Progenitor cell of endocrine pancreas (in vitro differentiated cells): ENCODE measurements at places on chromosomes 16 and 17. TPM values are rescaled to one million over a fixed set of nuclear protein-coding genes. Genes with fewer than 3 reads are reported as not detected.

Gene KRT23
- 2.1 and 3.8 TPM in 2 replicates for total RNA-seq

Gene MAP2K6
- 44.3 and 44.7 TPM in 2 replicates for total RNA-seq

Gene TGFB1I1
- total RNA-seq, result 4.5 and 5.0 TPM in 2 replicates

Gene GRB2
- total RNA-seq, result 84.8 and 87.5 TPM in 2 replicates

Gene KRTAP1-5
- not detected in 2 replicates for total RNA-seq

Gene RAMP2
- total RNA-seq, result 4.3 and 4.4 TPM in 2 replicates

Gene KRTAP3-1
- not detected in 2 replicates for total RNA-seq

Gene SPATA32
- 0.24 TPM in 1 of 2 replicates, not detected in the other for total RNA-seq

GRCh38 chr17:62075308-62075815 is 10.3 kb upstream of the MED13 start:
- DNase-seq, result no peak
- H3K27ac ChIP-seq, result no peak overlapping the region
- H3K36me3 ChIP-seq, result no peaks in the 10 kb centered on the region
- H3K4me3 ChIP-seq, result no peak overlapping the region
- H3K4me1 ChIP-seq, result peaks cover 4% of the 10 kb centered on the region

- H3K27me3 ChIP-seq, result peaks cover 14% of the 10 kb centered on the region
- H3K4me1 ChIP-seq, result peaks cover 14% of the 10 kb centered on the region
- H3K36me3 ChIP-seq, result peaks cover 8% of the 10 kb centered on the region
- H3K27ac ChIP-seq, result no peak overlapping the region
These were observed 25.4 kb downstream of the SLC39A11 start for GRCh38 chr17:73067075-73067474.

GRCh38 chr17:3738562-3739295 is 15.0 kb downstream of the HASPIN start:
- no peak for DNase-seq
- no peaks in the 10 kb centered on the region for H3K36me3 ChIP-seq
- peaks cover 15% of the 10 kb centered on the region for H3K27me3 ChIP-seq
- H3K4me3 ChIP-seq, result no peak overlapping the region

DNA sequence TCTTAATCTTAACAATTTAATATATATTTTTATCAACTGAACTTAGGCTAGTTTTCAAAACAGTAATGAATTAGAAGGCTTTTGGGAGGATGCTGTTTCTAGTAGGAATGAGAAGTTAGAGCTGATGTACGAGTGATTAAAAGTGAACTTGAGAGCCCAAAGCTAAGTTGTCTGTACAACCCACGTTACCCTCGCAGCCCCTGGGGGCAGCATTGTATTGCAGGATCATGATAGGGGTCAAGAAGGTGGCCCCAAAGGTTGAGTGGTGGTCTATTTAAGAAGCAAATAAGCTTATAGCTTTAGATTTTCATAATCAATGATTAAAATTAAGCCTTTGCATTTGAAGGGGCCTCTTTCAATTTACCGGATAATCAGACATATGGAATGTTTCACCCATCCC is 33.7 kb upstream of the ALDH3A2 start:
- no peak overlapping the region for H3K27ac ChIP-seq
- H3K4me1 ChIP-seq, result peaks cover 3% of the 10 kb centered on the region
- H3K36me3 ChIP-seq, result peaks cover 12% of the 10 kb centered on the region
- H3K4me3 ChIP-seq, result no peak overlapping the region
- no peaks in the 10 kb centered on the region for H3K27me3 ChIP-seq

DNA sequence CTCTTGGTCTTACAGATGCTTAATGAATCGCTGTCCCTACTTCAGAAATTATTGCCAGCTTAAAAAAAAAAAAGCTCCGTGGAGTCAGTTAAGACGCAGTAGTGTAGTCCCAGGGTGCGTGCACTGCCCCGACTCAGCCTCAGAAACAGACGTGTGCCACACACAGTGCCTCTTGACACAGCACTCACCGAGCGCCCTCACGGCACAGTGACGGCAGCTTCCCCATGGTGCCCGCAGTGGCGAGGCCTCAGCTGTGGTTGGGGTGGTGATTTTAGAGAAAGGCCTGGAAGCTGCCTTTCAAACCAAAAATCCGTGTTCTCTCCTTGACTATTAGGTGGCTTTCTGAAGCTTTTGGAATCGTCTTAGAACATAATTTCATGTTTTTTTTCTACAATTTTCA is 13.9 kb downstream of the TCF25 start:
- H3K27ac ChIP-seq, result no peak overlapping the region
- H3K27me3 ChIP-seq, result no peaks in the 10 kb centered on the region
- peaks cover 33% of the 10 kb centered on the region for H3K36me3 ChIP-seq
- DNase-seq, result no peak
- no peak overlapping the region for H3K4me3 ChIP-seq

GRCh38 chr16:9286930-9287329 is 195.5 kb downstream of the HAPSTR1 start:
- no peaks in the 10 kb centered on the region for H3K4me1 ChIP-seq
- no peak for DNase-seq
- no peak overlapping the region for H3K4me3 ChIP-seq

GRCh38 chr16:4057439-4057877 is 58.8 kb downstream of the ADCY9 start:
- no peaks in the 10 kb centered on the region for H3K27me3 ChIP-seq
- H3K4me1 ChIP-seq, result peaks cover 11% of the 10 kb centered on the region
- peaks cover 1% of the 10 kb centered on the region for H3K36me3 ChIP-seq
- no peak overlapping the region for H3K4me3 ChIP-seq
- no peak for DNase-seq

DNA sequence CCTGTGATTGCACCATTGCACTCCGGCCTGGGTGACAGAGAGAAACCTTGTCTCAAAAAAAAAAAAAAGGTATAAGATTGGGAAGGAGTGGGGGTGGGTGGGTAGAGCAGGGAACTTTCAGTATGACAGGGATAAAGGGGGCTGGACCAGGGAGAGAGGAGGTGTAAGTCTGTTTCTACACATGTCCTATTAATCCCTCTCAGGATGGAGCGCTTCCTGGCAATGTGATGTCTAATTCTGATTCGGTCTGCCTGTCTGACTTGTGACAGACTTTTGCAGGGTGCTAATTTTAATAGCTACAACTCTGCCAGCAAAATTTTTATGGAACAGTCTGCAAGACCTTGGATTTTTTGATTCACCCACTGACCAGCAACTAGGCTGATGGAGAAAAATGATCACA is 53.8 kb upstream of the SLC25A19 start:
- DNase-seq, result no peak
- H3K36me3 ChIP-seq, result peaks cover 2% of the 10 kb centered on the region
- no peak overlapping the region for H3K4me3 ChIP-seq
- peaks cover 33% of the 10 kb centered on the region for H3K4me1 ChIP-seq
- no peak overlapping the region for H3K27ac ChIP-seq
- no peaks in the 10 kb centered on the region for H3K27me3 ChIP-seq

DNA sequence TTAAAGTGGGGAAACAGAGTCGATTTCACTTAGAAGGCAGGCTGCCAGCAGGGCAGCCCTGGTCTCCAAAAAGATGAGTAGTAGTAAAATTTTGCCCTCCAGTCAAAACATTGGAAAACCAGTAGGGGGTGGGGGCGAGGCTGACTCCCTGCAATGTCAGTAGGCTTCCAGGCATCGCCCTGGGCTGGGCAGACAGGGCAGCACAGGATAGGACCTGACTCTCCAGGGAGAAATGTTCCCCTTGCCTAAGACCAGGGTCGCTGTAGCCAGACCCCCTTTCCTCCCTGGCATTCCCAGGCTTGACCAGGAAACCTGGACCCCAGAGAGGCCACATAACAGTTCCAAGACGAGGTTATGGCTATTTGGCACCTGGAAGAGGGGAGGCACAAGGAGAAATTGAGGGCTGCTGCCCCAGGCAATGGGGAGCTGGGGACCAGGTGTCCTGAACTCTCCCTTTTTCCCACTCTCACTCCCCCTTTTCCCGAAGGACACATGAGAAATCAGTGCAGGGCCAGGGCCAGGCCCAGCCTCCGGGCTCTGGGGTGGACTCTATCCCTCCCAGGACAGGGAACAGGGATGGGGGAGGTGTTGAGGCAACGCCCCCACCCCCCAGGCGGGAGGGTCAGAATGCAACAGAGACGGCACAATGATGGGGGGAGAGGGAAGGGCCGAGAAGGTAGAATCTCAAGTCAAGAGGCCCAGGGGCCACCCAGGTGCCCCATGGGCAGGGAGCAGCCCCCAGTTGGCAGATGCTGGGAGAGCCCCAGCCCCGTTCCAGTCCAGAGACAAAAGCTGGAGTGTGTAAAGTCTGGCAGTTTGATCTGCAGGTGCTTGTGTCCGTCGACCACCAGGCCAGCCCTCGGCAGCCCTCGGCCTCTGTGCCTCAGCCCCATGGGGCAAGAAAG is 4.5 kb upstream of the SAMD14 start:
- DNase-seq, result no peak
- H3K4me3 ChIP-seq, result no peak overlapping the region
- H3K4me1 ChIP-seq, result peaks cover 5% of the 10 kb centered on the region
- peaks cover 23% of the 10 kb centered on the region for H3K36me3 ChIP-seq
- H3K27me3 ChIP-seq, result peaks cover 16% of the 10 kb centered on the region
- no peak overlapping the region for H3K27ac ChIP-seq

DNA sequence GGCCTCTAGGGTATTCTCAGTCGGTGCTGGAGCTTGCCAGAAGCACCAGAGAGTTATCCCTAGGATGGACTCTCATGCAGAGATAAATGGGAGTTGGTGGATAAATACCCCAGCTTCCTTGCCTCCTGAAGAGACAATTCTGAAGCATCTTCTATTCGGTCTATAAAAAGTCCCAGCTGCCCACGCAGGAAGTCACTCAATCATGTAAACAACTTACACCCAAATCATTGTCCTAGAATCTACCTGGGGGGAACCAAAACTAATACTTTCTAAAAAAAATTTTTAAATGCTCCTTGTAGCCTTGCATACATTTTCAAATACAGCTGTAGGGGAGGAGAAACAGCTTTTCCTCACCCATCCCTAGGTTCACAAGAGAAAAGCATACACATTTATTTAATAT is 66.6 kb upstream of the ELAC2 start:
- no peak overlapping the region for H3K4me3 ChIP-seq
- H3K4me1 ChIP-seq, result no peaks in the 10 kb centered on the region
- DNase-seq, result no peak

GRCh38 chr16:12160249-12160648 is 183.7 kb downstream of the SNX29 start:
- no peak for DNase-seq
- no peak overlapping the region for H3K4me3 ChIP-seq
- H3K27me3 ChIP-seq, result no peaks in the 10 kb centered on the region
- no peaks in the 10 kb centered on the region for H3K36me3 ChIP-seq
- no peaks in the 10 kb centered on the region for H3K4me1 ChIP-seq

DNA sequence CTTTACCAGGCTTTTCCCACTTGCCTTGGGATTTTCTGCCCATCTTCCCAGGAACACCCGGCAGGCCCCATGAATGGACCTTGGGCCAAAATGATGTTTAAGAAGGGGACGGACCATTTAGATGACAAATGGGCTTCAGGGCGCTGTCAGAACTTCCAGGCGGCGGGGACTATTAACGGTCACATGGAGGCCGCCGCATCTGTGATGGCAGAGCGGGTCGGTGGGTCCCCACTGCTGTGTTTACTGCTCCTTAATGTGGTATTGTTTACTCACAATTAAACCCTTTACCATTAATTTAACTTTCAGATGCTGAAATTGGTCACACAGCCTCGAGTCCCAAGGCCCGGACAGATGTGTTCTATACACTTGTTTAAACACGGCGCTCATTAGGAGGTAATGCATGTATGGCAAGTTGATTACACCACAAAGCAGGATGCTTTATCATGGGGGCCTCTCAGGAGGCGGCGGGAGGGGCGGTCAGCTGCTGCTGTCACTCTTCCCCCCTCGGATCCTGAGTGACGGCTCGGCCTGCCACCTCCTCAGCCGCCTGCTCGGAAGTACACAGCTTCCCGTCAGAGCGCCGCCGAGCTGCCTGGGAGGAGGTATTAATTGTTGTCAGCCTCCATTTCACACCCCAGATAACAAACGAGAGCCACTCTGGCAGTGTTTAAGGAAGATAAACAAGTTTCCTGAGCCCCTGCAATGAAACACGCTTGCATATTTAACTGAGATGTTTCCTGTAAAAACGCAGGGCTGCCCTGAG is 83.9 kb upstream of the IRX3 start:
- no peak overlapping the region for H3K4me3 ChIP-seq
- no peak overlapping the region for H3K27ac ChIP-seq
- peaks cover 17% of the 10 kb centered on the region for H3K4me1 ChIP-seq

- H3K4me3 ChIP-seq, result no peak overlapping the region
- H3K27me3 ChIP-seq, result peaks cover 29% of the 10 kb centered on the region
- no peak overlapping the region for H3K27ac ChIP-seq
- no peaks in the 10 kb centered on the region for H3K36me3 ChIP-seq
- H3K4me1 ChIP-seq, result peaks cover 4% of the 10 kb centered on the region
These were observed 49.5 kb downstream of the HLF start for GRCh38 chr17:55314061-55314783.
